Cortex of kidney (tissue), 1 donor: ENCODE measurements at places on chromosomes 12 and 14.

DNA sequence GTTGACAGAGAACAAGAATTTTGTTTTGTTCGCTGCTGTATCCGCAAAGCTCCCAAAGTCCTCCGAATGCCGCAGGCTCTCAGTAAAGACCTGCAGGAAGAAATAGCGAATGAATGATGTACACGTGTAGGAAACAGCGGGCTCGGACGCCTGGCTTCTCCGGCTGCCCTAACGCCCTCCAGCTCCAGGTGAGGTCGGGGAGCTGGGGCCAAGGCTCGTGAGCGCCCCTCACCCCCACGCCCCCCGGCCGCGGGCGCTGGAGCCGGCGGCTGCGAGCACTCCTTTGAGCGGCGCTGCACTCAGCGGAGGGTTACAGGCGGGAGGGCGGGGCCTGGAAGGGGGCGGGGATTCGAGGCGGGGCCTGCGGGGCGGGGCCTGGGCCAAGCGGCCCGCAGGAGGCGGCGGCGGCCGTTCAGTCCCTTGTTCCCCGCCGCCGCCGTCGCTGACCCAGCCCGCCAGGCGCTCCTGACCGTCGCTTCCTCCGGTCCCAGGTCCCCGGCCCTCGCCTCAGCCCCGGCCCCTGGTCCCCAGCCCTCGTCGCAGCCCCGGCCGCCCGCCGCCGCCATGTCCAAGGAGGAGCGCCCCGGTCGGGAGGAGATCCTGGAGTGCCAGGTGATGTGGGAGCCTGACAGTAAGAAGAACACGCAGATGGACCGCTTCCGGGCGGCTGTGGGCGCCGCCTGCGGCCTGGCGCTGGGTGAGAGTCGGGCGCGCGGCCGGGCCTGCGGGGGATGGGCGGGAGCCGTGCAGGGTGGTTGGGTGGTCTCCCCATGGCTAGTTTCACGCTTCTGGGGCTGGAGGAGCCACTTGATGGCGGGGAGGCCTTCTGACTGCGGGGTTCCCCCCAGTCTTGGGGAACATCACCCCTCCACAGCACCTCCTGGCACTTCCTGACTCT is at the start of gene AACS:
Gene AACS, plus strand, starts transcription at position 415 of the 898 bp plus-strand sequence. Its CDS starts 150 bp downstream, at position 565.
- no peak for DNase-seq

DNA sequence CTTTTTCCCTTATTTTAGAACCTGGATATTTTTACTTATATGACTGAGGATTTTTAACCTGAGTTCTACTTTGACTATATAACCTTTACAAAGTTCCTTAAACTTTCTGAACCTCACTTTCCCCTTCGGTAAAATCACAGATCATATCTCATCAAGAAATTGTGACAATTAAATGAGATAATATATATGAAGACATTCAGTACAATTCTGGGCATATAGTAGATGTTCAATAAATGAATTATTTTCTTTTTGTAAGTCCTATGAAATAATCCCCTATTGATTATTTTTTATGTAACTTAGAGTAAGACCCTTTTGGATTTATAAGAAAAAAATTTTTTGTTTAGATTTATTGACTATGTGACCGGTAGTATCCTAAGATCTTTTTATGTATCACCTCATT is 17.6 kb upstream of the FAM177A1 start:
- no peak for DNase-seq

GRCh38 chr12:68491204-68491960 is 119.3 kb upstream of the RAP1B start:
- no peak for DNase-seq

- DNase-seq, result no peak
Observed at GRCh38 chr14:35881280-35881679, 55.1 kb downstream of the BRMS1L start.

GRCh38 chr14:95305145-95305544 is 14.6 kb downstream of the CLMN start:
- no peak for DNase-seq

DNA sequence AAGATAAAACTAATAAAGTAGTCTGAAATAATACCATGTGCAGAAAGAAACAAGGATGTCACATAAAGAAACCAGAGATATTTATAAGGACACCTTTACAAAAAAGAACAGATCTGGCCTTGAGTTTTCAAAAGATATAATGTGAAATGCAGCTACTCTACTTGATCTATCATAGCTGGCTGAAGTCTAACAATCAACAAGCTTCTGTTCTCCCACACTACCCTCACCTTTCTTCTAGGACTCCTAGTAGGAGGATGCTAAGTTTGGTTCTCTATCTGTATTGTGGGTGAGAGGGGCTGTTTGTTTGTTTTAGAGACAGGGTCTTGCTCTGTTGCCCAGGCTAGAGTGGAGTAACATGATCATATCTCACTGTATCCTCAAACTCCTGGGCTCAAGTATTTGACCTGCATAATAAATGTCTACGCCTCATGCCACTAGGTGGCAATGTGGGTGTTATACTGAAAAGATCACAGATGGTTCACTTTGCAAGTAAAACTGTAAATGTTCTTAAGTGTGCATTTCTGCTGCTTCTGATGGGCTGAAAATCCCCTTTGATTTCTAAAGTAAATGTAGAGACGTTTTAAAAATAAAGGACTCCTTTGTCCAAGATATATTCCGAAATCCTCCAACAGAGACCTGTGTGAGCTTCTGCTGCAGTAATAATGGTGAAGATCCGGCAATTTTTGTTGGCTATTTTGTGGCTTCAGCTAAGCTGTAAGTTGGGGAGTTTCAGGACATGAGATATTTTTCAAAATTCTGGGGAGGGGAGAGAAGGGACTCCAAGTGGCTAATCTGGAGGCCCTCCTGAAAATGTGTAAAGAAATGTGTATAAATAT is 269.3 kb downstream of the DAD1 start:
- DNase-seq, result no peak

- DNase-seq, result no peak
Observed at GRCh38 chr12:75964150-75964549, 67.4 kb downstream of the PHLDA1 start.
